ENCODE measurements at places on chromosomes 6 and 20.

DNA sequence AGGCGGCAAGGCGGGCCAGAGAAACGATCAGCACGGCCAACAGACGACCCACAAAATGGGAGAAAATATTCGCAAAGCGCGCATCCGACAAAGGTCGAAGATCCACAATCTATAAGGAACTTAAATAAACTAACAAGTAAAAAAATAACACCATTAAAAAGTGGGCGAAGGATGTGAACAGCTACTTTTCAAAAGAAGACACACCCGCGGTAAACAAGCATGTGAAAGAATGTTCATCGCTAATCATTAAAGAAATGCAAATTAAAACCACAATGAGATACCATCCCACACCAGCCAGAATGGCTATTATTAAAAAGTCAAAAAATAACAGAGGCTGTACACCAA, 117.8 kb upstream of the SIRPA start:
- no peak for DNase-seq

DNA sequence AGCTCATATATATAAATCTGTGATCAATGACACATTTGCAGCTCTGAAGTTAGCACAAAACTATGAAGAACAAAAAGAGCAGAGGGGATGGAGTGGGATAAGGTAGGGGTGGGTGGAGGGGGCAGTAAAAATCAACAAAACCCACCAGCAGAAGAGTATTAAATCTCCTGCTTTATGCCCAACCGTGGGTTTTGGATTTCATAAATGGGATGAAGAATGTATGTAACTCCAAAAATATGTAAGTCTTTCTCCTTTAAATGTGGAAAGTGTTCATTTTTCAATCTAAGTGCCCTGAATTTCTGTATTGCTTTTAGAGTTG, 480.3 kb upstream of the MARCKS start:
- DNase-seq, result no peak

GRCh38 chr6:108123481-108123929, 42.3 kb upstream of the NR2E1 start:
- no peak for DNase-seq

- DNase-seq, result no peak
These were observed 16.1 kb downstream of the MYLK4 start for GRCh38 chr6:2734488-2735166.

DNA sequence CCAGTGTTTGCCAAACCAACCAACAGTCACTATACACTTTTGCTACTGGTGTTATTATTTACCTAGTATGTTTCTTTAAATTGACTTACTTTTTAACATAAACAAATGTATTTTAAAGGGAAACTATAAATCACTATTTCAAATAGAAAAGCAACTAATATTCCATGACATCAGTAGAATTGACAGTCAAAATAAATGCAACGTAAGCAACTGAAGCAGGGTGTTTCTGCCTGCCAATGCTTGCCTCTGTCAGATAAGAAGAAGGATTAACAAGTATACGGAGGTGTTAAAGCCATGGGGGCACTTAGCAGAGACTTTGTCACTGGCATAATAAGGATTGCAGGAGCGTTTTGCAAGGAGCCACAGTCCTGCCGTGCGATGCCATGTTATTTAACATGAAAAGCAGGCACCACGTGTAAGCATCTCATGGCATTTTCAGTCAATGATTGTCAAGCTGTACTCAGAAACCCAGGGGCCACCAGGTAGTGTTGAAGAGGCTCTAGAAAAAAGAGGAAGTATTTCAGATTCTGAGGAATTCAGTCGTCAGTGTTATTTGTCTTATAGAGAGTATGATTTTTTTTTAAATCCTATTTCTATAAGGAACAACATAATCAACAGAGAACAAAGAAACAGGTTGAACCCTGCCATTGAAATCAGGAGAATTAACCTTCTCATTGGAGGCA, 131.7 kb downstream of the BFSP1 start:
- no peak for DNase-seq

GRCh38 chr20:51339721-51340450, 202.6 kb downstream of the NFATC2 start:
- DNase-seq, result no peak

GRCh38 chr6:45617441-45617840, 239.7 kb upstream of the SUPT3H start:
- no peak for DNase-seq

DNA sequence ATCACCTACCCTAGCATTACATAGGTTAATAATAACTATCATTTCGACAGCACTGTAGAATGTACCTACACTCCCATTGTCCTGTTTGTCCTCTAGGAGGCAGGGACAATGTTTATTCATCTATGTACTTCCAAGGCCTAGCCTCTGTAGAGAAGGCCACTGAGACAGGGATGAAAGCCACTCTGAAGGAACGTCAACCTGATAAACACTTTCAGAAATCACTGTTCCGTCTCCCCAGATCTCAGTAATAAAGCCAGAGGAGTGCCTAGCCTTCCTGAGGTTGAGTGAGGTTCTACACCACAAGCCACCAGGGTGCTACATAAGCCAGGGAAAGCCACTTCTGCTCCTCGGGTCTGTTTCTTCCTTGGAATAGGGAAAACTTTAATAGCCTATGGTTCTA, 44.8 kb downstream of the POPDC3 start:
- no peak for DNase-seq

GRCh38 chr20:51725584-51726176, 42.5 kb downstream of the ATP9A start:
- DNase-seq, result no peak

- no peak for DNase-seq
These were observed 23.3 kb upstream of the C6orf62 start for GRCh38 chr6:24742216-24742738.

DNA sequence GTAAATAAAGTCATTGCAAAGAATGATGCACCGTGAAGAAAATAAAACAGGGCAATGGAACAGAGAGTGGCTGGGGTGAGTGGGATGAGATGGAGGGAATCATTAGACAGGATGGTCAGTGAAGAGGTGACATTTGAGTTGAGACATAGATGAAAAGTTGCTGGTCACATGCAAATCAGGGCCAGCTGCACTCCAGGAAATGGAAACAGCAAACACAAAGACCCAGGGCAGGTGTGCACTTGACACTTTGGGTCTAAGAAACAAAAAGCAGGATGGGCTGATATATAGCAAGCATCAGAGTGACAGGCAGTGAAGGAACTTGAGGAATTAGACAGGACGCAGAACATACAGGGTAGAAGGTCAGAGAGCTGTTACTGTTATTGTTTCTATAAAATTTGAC, 171.5 kb upstream of the RIPOR2 start:
- no peak for DNase-seq

DNA sequence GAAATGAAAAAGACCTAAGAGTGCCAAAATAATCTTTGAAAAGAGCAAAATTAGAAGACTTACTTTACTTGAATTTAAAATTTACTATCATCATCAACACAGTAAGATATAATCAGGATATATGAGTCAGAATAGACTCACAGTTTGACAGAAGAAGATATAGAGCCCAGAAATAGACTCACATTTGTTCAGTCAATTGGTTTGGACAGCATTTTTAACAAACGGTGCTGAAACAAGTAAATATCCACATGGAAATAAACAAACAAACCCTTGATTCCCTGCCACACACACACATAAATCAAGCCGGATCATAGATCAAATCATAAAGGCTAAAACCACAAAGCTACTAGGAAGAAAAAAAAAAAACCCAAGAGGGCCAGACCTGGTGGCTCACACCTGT, 291.1 kb downstream of the ADGRG6 start:
- DNase-seq, result no peak

DNA sequence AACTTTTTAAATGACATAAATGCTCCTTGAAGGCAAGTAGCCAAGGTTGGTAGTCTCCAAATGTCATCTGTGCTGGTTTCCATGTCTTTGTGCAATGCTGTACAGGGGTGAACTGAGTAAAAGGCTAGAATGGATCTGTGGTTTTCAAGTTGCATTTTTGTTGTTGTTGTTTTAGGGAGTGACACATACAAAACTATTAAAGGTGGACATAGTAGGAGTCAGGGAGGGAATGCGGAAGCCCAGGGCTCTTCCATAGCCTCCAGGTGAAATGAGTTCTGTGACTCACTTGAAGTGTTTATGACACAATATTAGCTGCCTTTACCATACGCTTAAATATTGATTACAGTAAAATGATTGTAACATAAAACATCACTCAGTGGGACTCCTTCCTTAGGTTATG, 22.5 kb upstream of the QKI start:
- no peak for DNase-seq
